Osteocyte (in vitro differentiated cells): ENCODE measurements at places on chromosomes 16 and 17. TPM values are rescaled to one million over a fixed set of nuclear protein-coding genes. Genes with fewer than 3 reads are reported as not detected.

Gene KRTAP3-2
- not detected in 2 replicates for total RNA-seq

DNA sequence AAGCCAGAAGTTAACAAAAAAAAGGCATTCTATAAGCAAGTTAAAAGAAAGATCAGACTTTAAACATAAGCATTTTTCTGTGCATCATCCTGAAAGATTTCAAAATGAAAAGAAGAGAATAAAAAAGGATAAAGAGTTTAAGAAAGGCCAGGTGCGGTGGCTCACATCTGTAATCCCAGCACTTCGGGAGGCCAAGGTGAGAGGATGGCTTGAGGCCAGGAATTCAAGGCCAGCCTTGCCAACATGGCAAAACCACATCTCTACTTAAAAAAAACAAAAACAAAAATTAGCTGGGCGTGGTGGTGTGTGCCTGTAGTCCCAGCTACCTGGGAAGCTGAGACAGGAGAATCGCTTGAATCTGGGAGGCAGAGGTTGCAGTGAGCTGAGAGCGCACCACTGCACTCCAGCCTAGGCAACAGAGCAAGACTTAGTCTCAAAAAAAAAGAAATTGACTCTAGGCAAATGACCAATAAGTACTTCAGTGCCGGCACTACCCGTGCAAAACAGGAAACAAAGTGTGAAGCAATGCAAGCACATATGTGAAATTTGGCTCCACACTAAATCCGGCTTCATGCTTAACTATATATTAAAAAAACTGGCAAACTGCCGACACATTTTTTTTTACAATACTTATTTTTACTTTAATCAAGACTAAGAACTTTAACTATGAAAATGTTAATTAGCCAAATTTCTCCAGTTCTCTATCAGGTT is 83.2 kb upstream of the C17orf78 start:
- H3K27me3 ChIP-seq, result no peaks in the 10 kb centered on the region
- no peak overlapping the region for H3K4me3 ChIP-seq
- peaks cover 4% of the 10 kb centered on the region for H3K36me3 ChIP-seq
- no peak overlapping the region for H3K27ac ChIP-seq
- H3K4me1 ChIP-seq, result peaks cover 7% of the 10 kb centered on the region
- DNase-seq, result no peak

- no peak for DNase-seq
- H3K4me3 ChIP-seq, result no peak overlapping the region
- H3K36me3 ChIP-seq, result no peaks in the 10 kb centered on the region
- no peak overlapping the region for H3K27ac ChIP-seq
- H3K27me3 ChIP-seq, result no peaks in the 10 kb centered on the region
Measured at GRCh38 chr17:69812240-69812837, 262.7 kb upstream of the KCNJ16 start.

DNA sequence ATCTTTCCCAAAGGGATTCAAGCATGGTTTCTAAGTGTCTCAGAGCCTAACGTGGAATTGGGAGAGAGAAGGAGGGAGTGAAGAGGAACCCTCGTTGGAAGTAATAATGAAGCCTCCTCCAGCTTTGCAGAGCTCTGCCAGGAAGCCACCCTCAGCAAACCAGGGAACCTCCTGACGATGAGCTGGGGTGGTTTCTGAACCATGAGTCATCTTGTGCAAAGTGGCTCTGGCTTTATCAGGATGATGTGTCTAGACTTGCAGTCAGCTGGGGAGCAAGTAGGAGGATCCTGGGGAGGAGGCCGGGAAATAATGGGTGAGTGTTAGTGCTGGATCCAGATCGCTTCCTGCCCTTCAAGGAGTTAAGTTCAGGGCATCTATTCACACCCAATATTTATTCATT is 191.7 kb upstream of the RBFOX1 start:
- no peak overlapping the region for H3K27ac ChIP-seq
- no peak overlapping the region for H3K4me3 ChIP-seq
- H3K27me3 ChIP-seq, result no peaks in the 10 kb centered on the region

DNA sequence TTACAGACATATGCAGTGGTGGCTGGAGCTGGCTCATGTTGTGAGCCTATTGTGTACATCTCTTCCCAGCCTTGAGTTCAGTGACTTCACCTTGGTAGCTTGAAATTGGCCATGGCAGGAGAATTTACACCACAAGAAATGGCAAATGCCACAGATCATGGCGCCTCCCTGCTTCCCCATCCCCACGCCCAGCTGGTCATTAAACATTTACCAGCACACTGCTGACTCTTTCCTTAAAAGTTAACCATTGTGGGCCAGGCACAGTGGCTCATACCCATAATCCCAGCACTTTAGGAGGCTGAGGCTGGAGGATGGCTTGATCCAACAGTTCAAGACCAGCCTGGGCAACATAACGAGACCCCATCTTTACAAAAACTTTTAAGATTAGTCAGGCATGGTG is 22.6 kb upstream of the ITGB4 start:
- peaks cover 76% of the 10 kb centered on the region for H3K4me1 ChIP-seq
- no peaks in the 10 kb centered on the region for H3K27me3 ChIP-seq
- DNase-seq, result no peak
- peaks cover 36% of the 10 kb centered on the region for H3K36me3 ChIP-seq
- peak overlapping the region; percentile 38 for H3K27ac ChIP-seq
- H3K4me3 ChIP-seq, result no peak overlapping the region

Gene SKAP1
- total RNA-seq, result not detected in 2 replicates

- no peak overlapping the region for H3K4me3 ChIP-seq
- DNase-seq, result no peak
- no peaks in the 10 kb centered on the region for H3K4me1 ChIP-seq
- peaks cover 12% of the 10 kb centered on the region for H3K27me3 ChIP-seq
- H3K27ac ChIP-seq, result no peak overlapping the region
Measured at GRCh38 chr16:23856251-23856709, 20.5 kb downstream of the PRKCB start.

Gene TBC1D26
- 0.21 and 0.78 TPM in 2 replicates for total RNA-seq

DNA sequence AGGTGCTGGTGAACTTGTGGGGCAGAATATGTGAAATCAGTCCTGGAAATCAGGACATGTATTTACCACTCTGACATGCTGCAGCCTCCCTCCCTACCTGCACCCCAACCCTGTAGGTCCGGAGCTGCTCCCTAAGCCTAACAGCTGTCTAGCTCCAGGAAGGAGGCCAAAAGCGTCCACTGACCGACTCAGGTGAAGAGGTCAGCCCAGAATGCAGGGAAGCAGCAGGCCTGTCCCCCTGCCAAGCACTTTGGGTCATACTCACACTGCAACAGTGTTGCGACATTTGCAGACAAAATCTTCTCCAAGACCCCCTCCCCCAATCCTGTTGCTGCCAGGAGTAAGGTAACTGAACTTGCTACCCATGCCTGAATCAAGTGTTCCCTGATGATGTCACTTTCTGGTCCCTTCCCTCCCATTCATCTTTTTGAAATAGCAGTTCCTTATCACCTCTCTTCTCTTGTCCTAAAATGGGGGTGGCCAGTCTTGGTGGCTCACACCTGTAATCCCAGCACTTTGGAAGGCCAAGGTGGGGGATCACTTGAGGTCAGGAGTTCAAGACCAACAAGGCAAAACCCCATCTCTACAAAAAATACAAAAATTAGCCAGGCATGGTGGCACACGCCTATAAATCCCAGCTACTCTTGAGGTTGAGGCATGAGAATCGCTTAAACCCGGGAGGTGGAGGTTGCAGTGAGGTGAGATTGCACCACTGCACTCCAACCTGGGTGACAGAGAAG is 1.3 kb upstream of the ACLY start:
- no peaks in the 10 kb centered on the region for H3K27me3 ChIP-seq
- peaks cover 26% of the 10 kb centered on the region for H3K4me1 ChIP-seq
- H3K36me3 ChIP-seq, result peaks cover 6% of the 10 kb centered on the region
- no peak overlapping the region for H3K4me3 ChIP-seq
- no peak for DNase-seq

Gene SPIRE2
- 4.1 and 4.6 TPM in 2 replicates for total RNA-seq

- no peaks in the 10 kb centered on the region for H3K27me3 ChIP-seq
- H3K4me1 ChIP-seq, result no peaks in the 10 kb centered on the region
- no peak overlapping the region for H3K4me3 ChIP-seq
- no peaks in the 10 kb centered on the region for H3K36me3 ChIP-seq
- no peak overlapping the region for H3K27ac ChIP-seq
Measured at GRCh38 chr17:55462711-55463110, 41.1 kb upstream of the MMD start.

Gene GFOD2
- total RNA-seq, result 21.9 and 22.2 TPM in 2 replicates

GRCh38 chr17:22270381-22270780 is 578.1 kb downstream of the KCNJ18 start:
- no peaks in the 10 kb centered on the region for H3K27me3 ChIP-seq
- no peaks in the 10 kb centered on the region for H3K36me3 ChIP-seq
- no peak overlapping the region for H3K27ac ChIP-seq

Gene HSD17B1
- 1.2 and 1.4 TPM in 2 replicates for total RNA-seq

DNA sequence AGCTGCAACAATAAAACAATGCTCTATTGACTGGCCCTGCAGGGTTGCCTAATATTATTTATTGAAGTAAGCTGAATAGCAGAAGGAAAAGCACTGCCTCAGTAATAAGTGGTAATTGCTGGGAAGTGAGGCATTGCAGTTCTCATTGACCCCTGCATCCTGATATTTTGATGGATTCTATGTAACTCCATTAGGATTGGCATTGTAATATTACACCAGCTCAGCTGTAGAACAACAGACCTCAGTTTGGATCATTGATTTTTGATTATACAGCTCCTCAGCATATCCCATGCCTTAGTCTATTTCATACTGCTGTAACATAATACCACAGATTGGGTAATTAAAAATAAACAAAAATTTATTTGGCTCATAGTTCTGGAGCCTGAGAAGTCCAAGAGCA is 650.6 kb upstream of the SALL1 start:
- DNase-seq, result no peak
- H3K4me3 ChIP-seq, result no peak overlapping the region
- H3K4me1 ChIP-seq, result no peaks in the 10 kb centered on the region
- peaks cover 2% of the 10 kb centered on the region for H3K27me3 ChIP-seq
- no peak overlapping the region for H3K27ac ChIP-seq

GRCh38 chr17:75869282-75870141 is 8.9 kb downstream of the TRIM47 start:
- no peaks in the 10 kb centered on the region for H3K27me3 ChIP-seq
- no peak for DNase-seq
- peaks cover 2% of the 10 kb centered on the region for H3K36me3 ChIP-seq
- H3K4me1 ChIP-seq, result peaks cover 58% of the 10 kb centered on the region
- H3K27ac ChIP-seq, result peak overlapping the region; percentile 59

GRCh38 chr17:82097184-82097918 is 685 bp downstream of the FASN start:
- H3K4me1 ChIP-seq, result peaks cover 25% of the 10 kb centered on the region
- peak; percentile 91 for DNase-seq
- no peak overlapping the region for H3K27ac ChIP-seq
- H3K36me3 ChIP-seq, result peaks cover 3% of the 10 kb centered on the region
- H3K27me3 ChIP-seq, result no peaks in the 10 kb centered on the region

DNA sequence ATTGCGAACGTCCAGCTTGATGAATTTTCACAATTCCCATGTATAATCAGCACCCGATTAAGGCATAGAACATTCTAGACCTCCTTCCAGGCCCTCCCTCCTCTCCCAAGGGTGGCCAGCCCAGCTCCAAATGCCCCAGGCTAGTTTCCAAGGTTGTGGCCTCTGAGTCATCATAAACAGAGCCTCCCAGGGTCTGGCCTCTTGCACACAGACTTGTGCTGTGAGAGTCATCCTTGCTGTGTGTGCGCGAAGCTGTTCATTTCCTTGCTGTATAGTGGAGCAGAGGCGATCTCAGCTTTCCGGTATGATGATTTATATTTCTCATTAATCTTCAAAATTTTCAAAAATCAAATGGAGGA is 20.5 kb upstream of the JPH3 start:
- H3K27me3 ChIP-seq, result peaks cover under 1% of the 10 kb centered on the region
- peak overlapping the region; percentile 59 for H3K4me3 ChIP-seq
- peak overlapping the region; percentile 97 for H3K27ac ChIP-seq
- peak; percentile 93 for DNase-seq
- H3K4me1 ChIP-seq, result peaks cover 59% of the 10 kb centered on the region

GRCh38 chr17:83090444-83091256 is 11.2 kb downstream of the METRNL start:
- peaks cover 38% of the 10 kb centered on the region for H3K4me1 ChIP-seq
- DNase-seq, result no peak
- no peak overlapping the region for H3K27ac ChIP-seq
- peaks cover 33% of the 10 kb centered on the region for H3K36me3 ChIP-seq
- no peaks in the 10 kb centered on the region for H3K27me3 ChIP-seq
